ENCODE measurements at places on chromosomes 7 and 10.

- no peak for DNase-seq
Observed at GRCh38 chr7:97018126-97018601, 6.5 kb downstream of the DLX5 start.

- no peak for DNase-seq
Observed at GRCh38 chr7:13352677-13353076, 636.8 kb downstream of the ETV1 start.

GRCh38 chr10:33174674-33175434 lies 159.6 kb downstream of the NRP1 start:
- no peak for DNase-seq

- DNase-seq, result no peak
Observed at GRCh38 chr7:22351329-22351692, 5.6 kb downstream of the RAPGEF5 start.

DNA sequence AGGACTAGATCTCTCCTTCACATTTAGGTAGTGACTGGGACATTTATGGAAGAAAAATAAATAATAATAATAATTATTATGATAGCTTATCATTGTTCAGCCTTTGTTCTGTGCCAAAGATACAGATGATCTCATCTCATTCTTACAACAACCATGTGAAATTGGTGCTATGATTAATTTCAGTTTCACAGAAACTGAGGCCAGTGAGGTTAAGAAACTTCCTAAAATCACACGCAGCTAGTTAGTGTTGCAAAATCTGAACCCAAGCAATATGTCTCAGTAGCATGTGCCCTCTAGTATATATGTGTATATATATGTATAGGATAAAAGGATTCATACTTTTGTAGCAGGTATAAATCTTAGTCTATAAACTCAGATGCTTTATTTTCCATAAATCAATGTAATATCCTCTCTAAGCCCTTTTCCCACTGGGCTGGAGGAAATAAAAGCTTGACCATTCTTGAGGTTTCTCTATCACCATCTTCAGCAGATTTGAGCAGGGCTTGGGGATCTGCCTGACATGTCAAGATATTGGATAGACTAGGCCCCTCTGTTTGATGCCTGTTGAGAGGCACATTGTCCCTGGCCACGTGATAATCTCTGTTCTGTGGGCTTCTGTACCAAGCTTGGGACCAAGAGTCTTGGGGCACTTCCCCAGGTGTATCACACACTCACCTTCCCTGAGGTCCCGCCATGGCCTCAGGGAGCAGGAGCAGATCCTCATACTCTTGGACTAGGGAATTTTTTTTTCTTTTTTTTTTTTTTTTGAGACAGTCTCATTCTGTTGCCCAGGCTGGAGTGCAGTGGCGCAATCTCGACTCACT lies 172.6 kb upstream of the NRP1 start:
- DNase-seq, result no peak

Data from AG09309 (cell line).